ENCODE measurements at places on chromosomes 2 and 18.

DNA sequence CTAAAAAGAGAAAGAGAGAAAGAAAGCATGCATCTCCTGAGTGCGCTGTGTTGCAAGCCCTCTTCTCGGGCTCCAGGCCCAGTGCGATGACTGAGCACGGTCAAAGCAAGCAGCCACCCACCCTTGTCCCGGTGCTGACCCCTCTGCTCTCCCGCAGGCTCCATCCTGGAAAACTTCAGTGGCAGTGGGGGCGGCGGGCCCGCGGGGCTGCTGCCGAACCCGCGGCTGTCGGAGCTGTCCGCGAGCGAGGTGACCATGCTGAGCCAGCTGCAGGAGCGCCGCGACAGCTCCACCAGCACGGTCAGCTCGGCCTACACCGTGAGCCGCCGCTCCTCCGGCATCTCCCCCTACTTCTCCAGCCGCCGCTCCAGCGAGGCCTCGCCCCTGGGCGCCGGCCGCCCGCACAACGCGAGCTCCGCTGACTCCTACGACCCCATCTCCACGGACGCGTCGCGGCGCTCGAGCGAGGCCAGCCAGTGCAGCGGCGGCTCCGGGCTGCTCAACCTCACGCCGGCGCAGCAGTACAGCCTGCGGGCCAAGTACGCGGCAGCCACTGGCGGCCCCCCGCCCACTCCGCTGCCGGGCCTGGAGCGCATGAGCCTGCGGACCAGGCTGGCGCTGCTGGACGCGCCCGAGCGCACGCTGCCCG is 252.5 kb downstream of the GLI2 start:
- DNase-seq, result no peak

DNA sequence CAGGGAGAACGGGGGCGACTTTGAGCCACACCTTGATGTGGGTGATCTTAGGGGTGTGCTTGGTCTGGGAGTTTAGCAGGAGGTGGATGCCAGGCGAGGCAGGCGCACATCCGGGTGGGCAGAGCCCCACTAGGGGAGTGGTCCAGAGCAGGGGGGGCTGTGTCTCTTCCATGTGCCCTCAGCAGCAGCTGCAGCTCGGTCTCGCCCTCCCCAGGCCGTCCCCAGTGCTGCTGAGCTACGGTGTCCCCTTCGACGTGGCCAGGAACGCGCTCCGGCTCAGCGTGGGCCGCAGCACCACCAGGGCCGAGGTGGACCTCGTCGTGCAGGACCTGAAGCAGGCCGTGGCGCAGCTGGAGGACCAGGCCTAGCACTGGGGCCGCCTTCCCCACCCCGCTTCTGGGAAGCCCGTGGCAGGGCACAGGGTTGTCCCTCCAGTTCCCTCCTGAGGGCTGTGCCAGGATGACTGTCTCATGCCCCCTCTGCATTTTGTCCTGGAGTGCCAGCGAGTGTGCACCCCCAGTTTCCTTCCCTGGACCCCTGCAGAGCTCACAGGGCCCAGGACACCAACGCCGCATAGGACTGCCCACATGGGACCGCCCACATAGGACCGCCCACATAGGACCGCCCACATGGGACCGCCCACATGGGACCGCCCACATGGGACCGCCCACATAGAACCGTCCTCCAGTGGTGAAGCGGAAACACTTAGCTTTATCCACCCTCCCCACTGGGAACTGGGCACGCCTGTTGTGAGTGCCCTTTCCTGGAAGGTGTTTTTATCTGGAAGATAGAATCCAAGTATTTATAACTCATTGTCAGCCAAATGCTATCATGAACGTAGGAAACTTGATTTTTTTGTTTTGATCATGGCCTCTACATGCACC is 1.9 kb upstream of the ESPNL start:
- DNase-seq, result peak; percentile 23

DNA sequence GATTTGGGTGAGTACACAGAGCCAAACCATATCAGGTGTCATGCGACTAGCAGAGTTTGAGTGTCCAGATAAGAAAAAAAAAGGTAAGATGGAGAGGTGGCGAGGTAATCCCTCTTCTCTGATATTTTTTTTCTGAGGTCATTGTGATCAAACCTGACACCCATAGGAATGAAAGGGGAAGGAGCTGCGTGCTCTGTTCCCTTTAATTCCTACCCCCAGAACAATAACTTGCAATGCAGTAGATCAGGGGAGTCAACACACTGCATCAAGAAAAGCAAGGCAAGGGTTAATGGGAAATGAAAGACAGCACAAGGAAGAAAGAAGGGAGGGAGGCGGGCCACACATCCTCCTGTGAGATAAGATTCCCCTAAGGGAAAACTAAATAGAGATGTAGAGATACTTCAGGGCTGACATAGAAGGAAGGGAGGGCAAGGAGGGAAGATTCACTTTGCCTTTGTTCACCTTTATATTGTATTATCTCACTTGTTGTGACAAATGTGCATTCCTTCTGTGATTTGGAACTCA is 132.8 kb downstream of the CD226 start:
- no peak for DNase-seq

GRCh38 chr18:13500227-13500865 is 226.0 kb downstream of the FAM210A start:
- DNase-seq, result no peak

GRCh38 chr2:17759805-17760204 is 5.9 kb downstream of the GEN1 start:
- no peak for DNase-seq

GRCh38 chr2:171792886-171793580 is 101.0 kb downstream of the SLC25A12 start:
- DNase-seq, result no peak

DNA sequence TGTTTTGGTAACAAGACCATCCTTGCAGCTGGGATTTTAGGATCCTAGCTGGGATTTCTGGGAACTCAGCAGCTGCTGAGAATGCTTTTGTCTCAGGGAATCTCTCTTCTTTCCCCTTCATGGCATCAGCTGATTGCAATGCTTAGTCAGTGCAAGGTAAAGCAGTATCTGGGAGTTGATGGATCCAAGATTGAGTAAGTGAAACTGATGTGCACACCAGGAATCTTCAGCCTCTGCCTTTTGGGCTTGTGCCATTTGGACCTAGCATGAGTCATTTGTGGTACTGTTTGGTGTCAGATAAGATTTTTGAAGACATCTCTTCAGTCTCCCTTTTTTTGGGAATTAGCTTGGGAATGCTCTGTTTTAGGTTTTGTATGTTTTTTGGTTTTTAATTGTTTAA is 363.3 kb upstream of the TFPI start:
- DNase-seq, result peak; percentile 7

DNA sequence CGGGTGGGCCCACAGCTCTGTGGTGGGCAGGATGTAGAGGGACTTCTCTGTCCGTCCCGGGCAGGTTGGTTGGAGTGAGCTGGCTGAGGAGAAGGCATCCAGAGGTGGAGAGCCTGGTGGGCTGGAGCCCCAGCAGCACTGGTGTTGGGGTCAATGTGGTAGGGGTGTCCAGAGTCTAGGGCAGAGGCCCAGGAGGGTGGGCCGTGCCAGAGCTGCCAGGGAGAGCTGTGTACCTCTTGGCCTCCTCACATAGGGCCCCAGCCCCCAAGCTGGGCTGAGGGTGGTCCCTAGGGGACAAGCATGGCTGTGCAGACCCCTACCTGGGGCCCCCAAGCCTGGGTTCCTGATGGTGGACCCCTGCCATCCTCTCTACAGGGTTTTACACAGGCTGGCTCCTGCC is 16.0 kb downstream of the ANO7 start:
- no peak for DNase-seq

- DNase-seq, result no peak
Measured at GRCh38 chr2:100409975-100410647, 7.4 kb downstream of the CHST10 start.
